Left forelimb (tissue), 1 donor: ENCODE measurements at places on chromosomes 6 and 20.

- no peak for DNase-seq
Observed at GRCh38 chr20:41174782-41175181, 37.4 kb downstream of the PLCG1 start.

DNA sequence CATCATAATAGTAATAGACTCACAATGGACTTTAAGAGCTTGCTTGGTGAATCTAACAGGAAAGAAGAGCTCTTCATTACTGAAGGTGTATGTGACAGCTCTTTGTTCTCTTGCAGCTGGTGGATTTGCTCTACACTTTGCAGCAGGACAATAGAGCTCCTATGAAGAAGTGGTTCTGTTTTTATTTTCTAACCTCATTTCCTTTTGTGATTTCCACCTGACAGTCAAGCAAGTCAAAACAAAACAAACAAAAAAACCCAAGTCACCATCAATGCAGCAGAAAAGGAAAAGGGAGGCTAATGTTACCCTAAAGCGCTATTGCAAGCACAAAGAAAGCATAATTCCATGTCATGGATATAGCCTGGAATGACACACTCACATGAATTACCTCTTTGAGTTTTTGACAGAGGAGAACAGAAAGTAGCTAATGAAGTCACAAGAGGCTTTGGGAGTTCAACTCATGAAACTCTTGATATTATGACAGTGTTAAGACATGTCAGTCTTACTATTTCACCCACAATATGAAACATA is 1188.1 kb downstream of the EPHA7 start:
- no peak for DNase-seq

- DNase-seq = no peak
Observed at GRCh38 chr6:42335896-42336295, 115.8 kb downstream of the TRERF1 start.

- no peak for DNase-seq
Observed at GRCh38 chr20:63357921-63358905, 2.9 kb downstream of the CHRNA4 start.

DNA sequence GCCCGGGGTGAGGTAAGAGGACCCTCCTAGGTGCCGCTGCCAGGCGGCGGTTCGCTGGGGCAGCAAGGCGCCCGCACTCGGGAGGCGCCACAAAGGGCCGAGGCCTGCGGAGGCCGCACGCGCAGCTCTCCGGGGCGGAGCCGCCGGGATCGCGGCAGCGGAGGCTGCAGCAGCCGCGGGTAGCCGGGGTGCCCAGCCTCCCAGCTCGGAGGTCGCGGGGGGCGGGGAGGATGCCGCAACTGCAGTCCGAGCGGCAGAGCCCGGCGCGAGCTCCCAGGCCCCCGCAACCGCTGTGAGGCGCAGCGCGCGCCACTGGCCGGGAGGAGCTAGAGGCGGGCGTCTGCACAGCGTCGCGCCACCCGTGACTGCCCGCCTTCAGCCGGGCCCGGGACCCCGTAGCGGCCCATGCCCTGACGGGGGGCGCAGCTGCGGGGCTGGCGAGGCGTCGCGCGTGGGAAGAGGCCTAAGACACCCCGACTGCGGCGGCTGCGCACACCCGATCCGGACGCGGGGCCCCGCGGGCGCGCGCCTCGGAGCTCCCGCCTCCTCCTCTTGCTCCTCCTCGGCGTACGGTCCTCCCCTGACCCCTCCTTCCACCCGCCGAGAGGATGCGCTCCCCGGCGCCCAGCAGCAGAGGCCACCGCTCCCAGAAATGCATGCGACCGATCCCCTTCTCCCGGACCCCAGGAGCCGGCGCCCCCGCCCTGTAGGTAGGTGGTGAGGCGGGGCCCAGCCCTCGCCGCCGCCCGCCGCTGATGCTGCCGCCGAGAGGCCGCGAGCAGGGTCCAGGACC is at the start of gene NCOA7:
Gene NCOA7, plus strand, starts transcription at position 603 of the 793 bp plus-strand sequence. CDS start 24,395 bp downstream, outside the sequence.
- peak; percentile 90 for DNase-seq

- DNase-seq = no peak
Observed at GRCh38 chr20:3787324-3788014, 929 bp upstream of the CENPB start.

DNA sequence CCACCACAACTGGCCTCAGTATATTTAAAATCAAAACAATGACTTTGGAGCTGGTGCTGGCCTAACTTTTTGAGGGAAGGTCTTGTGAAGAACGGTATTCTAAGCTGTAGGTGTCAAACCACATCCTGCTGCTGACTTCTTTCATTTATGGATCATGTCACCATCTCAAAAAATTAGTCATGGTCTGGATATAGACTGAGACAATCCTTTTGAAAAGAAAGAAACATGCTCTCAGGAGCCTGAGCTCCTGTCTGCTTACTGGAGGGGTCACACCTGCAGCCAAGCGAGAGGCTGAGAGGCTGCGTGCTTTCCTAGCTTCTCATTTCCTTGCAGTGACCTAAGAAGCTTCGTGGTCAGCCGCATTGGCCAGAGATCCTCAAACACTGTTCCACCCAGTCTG is 55.2 kb downstream of the TIAM2 start:
- DNase-seq = no peak

DNA sequence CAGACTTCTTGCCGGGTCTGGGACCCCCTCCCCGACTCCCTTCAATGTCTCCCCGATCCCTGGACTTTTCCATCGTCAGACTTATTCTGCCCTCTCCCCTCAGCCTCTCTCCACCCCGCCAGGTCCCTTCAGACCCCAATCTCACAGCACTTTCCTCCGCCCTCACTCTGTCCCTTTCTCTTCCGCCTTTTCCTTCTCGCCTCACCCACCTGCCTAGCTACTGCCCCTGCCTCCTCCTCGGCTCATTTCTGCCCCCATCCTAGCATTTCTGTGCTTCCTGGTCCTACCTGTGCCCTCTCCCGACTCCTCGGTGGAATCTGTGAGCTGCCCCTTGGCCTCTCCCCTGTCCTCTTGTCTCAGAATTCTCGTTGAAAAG is 616 bp downstream of the CHMP4B start:
- no peak for DNase-seq

DNA sequence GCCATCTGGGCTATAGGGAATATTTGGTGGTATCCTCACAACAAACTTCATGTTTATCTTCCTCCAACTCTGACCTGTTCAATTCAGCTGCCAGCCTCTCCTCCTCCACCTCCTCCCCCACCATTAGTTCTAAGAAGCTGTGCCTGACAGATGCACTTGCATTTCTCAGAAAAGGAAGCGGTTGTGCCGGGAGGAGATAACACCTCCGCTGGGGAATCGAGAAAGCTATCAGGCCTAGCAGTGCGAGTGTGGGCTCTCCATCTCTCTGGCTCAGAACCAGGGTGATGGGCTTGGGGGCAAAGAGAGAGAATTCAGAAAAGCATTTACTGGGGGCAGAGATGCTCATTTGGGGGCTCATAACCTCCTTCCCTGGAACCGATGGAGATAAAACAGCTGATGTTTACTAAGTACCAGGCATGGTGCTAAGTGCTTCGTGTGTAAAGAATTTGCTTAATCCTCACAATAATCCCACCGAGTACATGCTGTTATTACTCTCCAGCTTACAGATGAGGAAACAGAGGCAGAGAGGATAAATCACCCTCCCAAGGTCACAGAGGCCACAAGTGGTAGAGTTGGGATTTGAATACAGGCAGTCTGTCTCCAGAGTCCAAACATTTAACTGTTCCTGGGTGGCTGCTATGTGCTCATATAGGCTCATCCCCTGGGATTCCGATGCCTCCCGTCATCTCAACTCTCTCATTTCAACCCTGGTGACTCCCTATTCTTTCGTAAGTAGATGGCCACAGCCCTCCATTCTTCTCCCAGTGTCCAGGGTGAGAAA is 38.3 kb downstream of the COX4I2 start:
- DNase-seq = no peak

GRCh38 chr6:98716341-98716740 is 118.0 kb upstream of the POU3F2 start:
- DNase-seq = no peak

GRCh38 chr6:142944124-142945048 is 590 bp downstream of the HIVEP2 start:
- peak; percentile 95 for DNase-seq

DNA sequence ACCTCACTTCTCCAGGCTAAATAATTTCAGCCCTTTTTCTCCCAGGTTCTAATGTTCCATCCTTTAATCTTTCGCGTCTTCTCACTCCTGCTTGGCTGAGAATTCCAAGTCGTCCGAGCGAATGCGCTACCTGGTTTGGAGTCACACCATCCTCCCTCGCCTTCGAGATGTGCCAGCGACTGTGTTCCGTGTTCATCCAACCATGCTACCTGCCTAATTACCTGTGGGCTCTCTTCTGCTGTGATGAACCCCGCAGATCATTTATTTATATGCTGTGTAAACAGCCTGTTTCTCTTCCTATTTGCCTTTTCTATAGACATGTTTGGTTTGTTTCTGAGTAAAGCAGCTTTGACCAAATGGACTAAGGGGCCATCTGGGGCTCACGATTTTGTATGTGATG is 83.5 kb upstream of the TMEM181 start:
- no peak for DNase-seq

- no peak for DNase-seq
Observed at GRCh38 chr6:135008941-135009290, 45.7 kb downstream of the HBS1L start.

GRCh38 chr6:38279963-38280588 is 359.7 kb downstream of the BTBD9 start:
- DNase-seq = no peak

GRCh38 chr6:389622-390021 is 1.9 kb upstream of the IRF4 start:
- peak; percentile 14 for DNase-seq

GRCh38 chr6:142045380-142046278 is 87.1 kb upstream of the GJE1 start:
- DNase-seq = no peak

DNA sequence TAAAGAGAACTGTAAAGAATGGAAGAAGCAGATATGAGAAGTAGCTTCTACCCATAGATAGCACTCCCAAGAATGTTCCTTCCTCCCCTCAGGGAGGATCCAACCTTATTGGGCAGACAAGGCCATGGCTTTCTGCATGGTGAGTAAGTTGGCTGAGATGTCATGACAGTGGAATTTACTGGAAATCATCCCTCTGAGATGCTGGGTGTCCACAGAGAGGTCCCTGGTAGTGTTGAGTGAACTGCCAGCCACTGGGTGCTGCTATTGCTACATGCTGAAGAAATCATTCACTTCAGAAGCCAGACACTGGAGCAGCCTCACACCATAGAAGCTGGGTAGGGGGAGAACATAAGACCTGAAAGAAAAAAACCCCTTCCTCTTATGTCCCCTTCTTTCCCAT is 46.4 kb upstream of the FERMT1 start:
- DNase-seq = no peak

GRCh38 chr20:58039274-58040092 is 189.0 kb downstream of the ANKRD60 start:
- peak; percentile 59 for DNase-seq

DNA sequence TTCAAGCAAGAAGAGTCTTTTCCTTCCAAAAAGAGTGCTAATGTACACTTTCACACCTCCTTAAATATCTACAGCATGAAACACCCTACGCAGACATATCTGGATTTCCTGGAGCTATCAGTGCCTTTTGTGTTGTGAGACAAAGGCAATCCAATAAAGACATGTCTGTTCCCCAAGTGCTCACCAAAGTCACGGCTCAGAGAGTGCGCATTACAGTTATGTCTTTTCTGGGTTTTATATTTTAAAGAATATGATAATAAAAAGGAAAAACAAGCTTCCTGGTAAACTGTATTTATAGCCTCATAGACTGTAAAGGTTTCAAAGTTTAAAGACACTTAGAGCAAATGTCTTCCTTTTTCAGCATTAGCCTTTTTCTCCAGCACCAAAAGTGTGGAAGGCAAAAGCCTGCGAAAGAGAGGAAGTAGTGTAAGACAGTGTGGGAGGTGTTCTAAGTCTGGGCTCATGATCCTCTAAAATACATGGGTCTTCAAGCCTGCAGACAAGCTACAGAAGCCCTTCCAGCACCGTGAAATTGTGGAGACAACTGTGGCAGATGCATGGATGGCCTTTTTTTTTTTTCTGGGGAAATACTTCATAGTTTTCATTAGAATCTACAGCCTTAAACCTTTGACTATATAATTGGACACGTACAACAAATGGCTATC is 135.0 kb upstream of the SLC35B3 start:
- DNase-seq = no peak

GRCh38 chr20:6079016-6079415 is 25.2 kb upstream of the LRRN4 start:
- DNase-seq = no peak

- DNase-seq = no peak
Observed at GRCh38 chr20:59157531-59157930, 6.1 kb upstream of the ZNF831 start.

- peak; percentile 42 for DNase-seq
Observed at GRCh38 chr20:63135411-63135810, 80.5 kb downstream of the YTHDF1 start.

DNA sequence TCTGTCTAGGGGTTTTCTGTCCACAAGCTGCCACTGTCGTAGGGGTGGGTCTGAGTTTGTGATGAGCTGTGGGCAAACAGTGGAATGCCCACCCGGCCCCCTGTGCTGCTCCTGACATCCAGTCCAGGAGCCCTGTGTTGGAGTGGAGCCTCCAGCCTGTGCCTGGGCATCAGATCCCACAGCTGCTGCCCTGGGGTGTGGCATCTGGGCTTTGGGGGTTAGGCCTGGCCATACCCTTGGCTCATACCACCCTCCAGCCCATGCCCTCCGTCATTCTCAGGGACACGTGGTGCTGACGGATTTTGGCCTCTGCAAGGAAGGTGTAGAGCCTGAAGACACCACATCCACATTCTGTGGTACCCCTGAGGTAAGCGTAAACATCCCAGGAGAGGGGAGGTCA is 12.9 kb downstream of the SGK2 start:
- no peak for DNase-seq

GRCh38 chr6:154583546-154584188 is 73.2 kb upstream of the CNKSR3 start:
- no peak for DNase-seq

DNA sequence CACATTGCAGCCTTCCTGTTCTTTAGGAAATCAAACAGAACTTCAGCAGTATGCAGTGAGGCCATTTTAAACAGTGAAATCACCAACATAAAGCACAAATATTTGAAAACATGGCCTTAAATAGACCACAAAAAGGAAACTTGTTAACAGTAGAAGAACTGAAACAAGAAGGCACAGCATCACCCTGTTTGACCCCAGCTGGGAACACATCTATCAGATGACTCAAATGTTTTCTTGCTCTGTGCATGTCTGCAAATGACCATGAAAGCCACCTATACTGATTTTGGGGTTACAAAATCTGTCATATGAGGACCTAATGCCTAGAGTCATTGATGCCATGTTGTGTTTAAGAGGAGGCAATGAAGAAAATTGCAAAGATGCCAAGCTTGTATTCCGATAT is 123.8 kb upstream of the ADGRF1 start:
- DNase-seq = no peak

DNA sequence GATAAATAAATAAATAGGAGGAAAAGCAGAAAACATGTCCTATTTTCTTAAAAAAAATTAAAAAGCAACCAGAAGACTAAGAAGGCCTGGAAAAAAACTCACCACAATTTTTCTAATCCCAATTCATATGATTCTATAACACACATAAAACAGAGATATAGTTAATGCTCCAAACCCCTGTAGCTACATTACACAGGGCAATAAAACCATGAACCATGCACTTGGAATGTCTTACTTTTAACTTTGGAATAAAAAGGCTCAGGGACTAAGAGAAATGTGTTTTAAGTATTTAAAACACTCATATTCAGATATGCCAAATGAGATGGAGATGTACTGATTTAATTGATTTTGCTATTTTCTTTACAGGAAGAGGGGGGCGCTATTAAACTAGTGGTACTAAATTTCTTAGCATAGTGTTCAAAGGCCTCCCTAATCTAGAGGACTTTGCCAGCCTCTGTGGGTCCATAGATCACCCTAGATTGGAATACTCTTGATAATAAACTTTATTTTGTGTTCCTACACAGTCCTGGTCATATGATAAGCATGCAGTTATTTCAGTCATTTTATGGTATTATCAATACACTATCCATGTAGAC is 30.3 kb upstream of the GCM1 start:
- no peak for DNase-seq
